ENCODE measurements at places on chromosomes 1 and 21.

DNA sequence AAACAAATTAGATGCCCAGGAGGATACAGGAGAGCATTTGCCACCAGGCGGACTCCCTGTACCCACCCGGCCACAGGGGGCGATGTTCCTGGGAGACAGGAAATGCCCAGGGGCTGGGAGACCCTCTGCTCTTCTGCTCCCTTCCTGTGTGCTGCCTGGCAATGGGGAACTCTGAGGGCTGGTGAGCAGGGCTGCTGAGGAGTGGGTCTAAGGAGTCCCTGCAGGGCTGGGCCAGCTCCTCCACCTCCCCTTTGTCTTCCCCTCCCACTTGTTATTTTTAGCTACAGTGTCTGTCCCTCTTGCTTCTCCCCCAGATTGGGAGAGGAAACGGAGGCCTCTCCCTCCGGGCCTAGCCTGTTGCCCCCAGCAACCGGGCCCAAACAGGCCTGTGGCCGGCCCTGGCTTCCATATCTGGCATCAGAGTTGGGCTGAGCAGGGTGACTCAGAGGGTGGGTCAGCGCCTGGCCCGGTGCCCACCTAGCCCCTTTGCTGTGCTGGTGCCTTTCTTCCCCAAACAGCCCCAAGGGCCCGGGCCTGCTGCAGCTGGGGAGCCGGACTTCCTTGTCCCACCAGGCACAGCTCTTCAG is 11.6 kb downstream of the LMNA start:
- DNase-seq, result no peak

DNA sequence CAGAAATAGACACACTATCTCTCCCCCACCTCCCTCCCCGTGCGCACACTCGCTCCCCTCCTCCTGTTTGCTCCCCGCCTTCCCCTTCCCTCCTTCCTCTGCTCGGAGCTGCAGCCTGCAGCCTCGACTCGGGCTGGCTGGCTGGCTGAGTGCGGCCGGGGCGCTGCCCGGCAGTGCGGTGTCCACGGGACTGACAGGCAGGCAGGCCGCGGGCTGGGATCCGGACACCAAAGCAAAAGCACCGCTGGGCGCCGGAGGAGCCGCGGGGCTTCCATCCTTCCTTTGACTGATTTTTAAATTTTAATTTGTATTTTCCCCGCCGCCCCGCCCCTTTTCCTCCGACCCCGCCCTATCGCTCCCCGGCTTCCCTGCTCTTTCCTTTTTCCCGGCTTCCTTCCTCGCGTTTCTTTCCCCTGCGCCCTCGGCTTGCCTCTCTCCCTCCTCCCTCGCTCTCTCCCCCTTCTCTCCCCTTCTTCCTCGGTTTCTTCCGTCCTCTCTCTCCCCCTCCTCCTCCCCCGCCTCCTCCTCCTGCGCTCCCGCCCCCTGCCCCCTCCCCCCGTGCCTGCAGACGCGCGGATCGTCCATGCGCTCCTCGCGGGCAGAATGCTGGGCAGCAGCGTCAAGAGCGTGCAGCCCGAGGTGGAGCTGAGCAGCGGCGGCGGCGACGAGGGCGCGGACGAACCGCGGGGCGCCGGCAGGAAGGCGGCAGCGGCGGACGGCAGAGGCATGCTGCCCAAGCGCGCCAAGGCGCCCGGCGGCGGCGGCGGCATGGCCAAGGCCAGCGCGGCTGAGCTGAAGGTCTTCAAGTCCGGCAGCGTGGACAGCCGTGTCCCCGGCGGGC is 109.4 kb downstream of the NAV1 start:
- no peak for DNase-seq

- DNase-seq, result no peak
Observed at GRCh38 chr1:119141020-119141424, 569 bp upstream of the WARS2 start.

DNA sequence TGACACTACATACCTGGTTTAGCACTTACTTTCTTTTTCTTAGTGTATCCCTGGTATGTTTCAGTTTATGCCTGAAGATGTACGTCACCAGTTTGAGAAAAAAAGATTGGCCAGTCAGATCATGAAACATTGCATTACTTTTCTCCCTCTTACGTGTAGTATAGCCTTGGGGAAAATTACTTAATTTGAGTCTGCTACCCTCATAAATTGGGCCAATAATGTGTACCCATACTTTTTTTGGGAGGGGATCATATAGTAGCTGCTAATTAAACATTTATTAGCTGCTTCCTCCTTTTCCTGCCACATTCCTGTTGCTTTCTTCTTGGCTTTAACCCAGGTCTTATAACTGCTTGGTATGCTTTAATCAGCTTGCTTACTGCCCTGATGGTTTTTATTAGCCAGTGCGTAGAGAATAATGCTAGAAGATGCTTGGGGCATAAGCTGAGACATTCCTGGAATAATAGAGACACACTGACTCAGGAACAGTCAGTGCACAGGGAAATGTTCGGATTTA is 32.1 kb downstream of the RABGAP1L start:
- DNase-seq, result no peak

- DNase-seq, result no peak
Observed at GRCh38 chr1:14997646-14998276, 155.8 kb upstream of the TMEM51 start.

DNA sequence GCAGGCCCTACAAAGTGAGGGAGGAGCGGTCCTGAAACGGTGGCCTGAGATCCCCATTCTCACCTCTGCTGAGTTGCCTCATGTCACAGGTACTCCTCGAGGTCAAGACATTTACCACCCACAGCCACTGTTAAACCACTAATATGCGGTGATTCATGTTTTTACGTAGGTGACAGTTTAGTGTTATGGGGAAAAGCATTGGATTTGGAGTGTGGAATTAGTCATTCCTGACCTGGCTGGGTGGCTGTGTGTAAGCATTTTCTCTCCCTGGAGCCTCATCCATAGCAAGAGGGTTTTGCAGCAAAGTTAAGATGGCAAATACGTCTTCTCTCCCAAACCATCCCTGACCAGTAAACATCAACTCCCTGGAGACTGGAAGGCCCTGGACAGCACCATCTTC is 57.8 kb upstream of the KCNJ6 start:
- no peak for DNase-seq

DNA sequence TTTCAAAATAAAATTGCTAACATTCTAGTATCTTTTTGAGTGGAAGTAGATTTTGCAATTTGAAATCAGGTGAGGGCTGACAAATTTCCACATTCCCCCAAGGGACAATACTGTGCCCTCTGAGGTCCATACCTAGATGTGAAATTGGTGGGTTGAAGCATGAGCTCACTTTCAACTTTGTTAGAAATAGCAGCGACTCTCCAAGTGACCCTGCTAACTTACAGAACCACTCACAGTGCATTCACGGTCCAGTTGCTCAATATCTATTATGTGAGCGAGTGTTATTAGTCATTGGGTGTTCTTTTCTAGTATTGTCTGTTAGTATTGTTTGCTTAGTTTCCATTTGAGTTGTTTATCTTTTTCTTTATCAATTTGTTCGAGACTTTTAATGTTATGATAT is 53.6 kb upstream of the ASB17 start:
- no peak for DNase-seq

DNA sequence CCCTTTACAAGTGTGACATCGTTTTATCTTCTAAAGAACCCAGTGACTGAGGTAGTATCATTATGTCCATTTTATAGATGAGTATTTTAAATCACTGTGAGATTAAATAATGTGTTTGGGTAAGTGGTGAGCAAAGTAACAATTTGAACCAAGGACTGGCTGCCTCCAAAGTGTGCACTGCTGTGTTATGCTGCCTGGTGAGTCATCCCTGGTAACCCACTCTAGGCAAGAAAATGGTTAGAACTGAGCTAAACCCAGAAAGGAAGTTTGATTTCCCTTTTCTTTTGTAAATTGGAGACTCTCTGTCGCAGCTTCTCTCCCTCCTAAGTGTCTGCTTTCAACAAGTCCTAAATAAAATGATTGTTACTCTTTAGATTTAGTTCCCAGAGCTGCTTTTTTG is 342.8 kb upstream of the KAZN start:
- no peak for DNase-seq

GRCh38 chr1:23029337-23029736 is 10.1 kb downstream of the KDM1A start:
- no peak for DNase-seq

DNA sequence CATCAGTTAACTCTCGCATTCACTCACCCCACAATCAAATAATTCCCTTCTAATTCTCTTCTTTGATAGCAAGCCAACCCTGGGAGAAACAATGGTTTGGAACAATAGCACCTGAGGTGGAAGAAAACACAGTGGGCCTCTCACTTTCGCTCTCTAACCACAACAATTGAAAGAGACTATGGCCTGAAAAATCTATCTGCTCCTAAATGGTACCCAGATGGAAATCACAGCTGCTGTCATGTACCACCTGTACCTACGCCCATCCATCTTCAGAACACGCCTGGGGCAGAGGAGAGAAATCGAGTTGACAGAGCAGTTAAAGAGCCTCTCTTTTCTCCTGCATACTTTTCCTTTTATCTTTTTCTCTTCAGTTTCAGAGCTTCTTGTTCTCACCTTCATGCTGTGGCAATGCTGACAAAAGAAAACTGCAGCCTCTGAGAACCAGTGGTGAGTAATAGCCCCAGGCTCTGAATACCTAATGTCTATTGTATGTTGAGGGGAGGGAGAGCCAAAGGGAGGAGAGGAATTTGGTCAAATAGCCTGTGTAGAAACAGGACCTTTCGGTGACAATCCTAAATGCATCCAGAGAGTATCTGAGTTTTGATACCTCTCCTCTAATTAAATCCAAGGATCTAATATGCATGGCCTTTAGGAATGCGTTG is 57.7 kb downstream of the ZC3H11B start:
- DNase-seq, result no peak

DNA sequence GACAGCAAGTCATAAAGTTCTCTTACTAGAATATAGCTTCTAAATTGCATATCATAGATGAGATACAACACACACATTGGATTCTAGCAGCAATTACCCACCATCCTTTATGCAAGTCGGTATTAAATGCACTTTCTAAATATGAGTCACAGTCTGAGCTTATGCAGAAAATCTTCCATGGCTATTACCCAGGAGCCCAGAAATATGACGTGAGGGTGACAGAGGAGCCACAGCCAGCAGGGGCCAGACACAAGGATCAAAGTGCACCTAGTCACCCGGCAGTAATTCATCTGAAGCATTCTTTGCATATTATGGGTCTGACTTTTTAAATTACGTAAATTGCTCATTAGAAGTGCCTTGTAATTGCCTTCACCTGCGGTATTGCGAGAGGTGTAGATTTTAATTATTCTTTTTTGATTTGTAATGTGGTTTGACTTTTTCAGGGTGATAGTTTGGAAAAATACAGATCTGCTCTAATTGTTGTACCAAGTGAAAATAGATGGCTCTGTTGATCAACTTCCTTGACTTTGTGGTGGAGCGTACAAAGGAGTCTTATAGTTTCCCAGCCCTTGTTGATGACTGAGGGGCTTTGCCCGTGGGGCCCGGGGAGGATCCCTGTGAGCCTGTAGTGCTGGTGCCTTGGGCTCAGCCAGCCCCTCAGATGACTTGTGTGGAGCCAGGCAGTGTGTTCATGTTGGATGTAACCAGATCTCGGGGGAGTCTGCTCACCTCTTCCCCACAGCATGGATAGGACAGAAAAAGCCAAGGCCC is 470.0 kb upstream of the VAMP3 start:
- no peak for DNase-seq

DNA sequence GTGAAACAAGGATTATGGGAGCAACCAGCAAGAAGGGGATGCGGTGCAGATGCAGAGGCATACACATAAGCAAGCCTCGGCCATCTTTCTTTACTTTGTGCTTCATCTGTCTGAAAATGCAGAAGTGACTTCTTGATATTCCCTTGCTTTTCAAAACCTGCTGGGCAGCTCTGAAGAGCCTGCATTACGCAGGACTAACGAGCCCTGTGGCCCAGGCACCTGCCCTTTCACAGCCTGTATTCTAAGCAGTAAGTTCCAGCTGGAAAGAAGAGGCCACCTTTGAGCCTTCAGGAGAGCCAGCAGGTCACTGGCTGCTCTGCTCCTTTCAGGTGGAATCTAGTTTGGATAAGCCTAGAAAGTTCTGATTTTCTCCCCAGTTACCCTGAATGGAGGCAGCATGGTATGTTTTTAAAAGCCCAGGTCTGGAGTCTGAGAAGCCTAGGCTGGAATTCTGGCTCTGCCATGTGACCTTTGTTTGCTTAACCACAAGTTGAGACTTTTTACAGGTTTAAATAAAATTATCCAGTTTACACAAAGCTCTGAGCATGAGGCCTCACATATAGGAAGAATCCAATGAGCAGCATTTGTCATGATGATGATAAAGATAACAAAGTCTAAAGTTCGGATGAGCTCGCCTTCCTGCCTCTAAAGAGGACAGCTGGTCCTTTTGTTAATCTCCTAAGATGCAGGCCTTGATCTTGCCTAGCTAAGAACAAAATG is 122.9 kb downstream of the UBR4 start:
- no peak for DNase-seq

GRCh38 chr1:71080230-71080738 is 551 bp downstream of the ZRANB2 start:
- no peak for DNase-seq

GRCh38 chr1:17075470-17076255 is 21.8 kb upstream of the SDHB start:
- no peak for DNase-seq

- no peak for DNase-seq
Observed at GRCh38 chr1:145912128-145912641, 2.3 kb upstream of the ITGA10 start.

- DNase-seq, result no peak
Observed at GRCh38 chr1:208225954-208226937, 17.9 kb downstream of the PLXNA2 start.

DNA sequence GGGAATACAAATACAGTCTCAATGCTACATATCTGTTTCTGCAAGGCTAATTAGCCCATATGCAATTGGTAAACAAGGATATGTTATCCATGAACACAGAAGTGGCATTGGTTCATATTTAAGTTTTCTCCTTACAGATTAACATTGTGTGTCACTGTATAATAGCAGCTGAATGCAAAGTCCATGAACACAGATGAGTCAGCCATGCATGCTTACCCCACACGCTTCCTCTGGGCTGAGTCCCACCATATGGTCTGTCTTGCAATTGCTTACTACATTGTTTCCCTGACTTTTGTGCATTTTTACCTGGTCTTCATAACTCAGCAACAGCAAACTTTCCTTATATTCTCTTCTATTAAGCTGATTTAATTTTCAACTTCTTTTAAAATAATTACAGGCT is 41.5 kb upstream of the TSNAX start:
- no peak for DNase-seq
